ENCODE measurements at places on chromosomes 11 and 22.

DNA sequence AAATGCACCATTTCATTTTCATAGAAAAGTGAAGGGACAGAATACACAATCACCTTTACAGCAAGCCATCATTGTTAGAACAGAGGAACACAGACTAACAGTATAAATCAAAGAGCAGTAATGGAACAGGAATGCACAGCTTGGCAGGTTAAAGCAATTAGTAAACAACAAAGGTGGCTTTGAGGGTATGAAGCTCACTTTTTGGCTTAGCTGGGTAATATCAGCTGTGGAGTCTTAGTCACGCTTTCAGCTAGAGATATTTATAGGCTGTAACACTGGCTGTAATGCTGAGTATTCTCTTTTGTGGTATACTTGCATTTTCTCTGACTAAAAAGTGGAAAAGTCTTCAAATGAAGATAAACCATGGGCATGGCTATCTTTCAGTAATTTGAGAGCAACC is 1780.5 kb downstream of the LRRC4C start:
- no peaks in the 10 kb centered on the region for H3K27me3 ChIP-seq
- no peak overlapping the region for H3K27ac ChIP-seq
- no peaks in the 10 kb centered on the region for H3K36me3 ChIP-seq
- H3K4me1 ChIP-seq: no peaks in the 10 kb centered on the region
- DNase-seq: no peak

- no peak overlapping the region for H3K4me3 ChIP-seq
- H3K4me1 ChIP-seq: no peaks in the 10 kb centered on the region
- H3K36me3 ChIP-seq: no peaks in the 10 kb centered on the region
- no peak for DNase-seq
- H3K27ac ChIP-seq: no peak overlapping the region
- H3K27me3 ChIP-seq: no peaks in the 10 kb centered on the region
Measured at GRCh38 chr22:46535876-46536536, 1.4 kb downstream of the CELSR1 start.

- no peak overlapping the region for H3K4me3 ChIP-seq
- DNase-seq: peak; percentile 64
- H3K4me1 ChIP-seq: peaks cover 8% of the 10 kb centered on the region
- H3K27me3 ChIP-seq: peaks cover 7% of the 10 kb centered on the region
Measured at GRCh38 chr11:69638941-69639681, 1.8 kb upstream of the CCND1 start.

- H3K36me3 ChIP-seq: no peaks in the 10 kb centered on the region
- DNase-seq: no peak
- no peaks in the 10 kb centered on the region for H3K27me3 ChIP-seq
- H3K4me1 ChIP-seq: no peaks in the 10 kb centered on the region
Measured at GRCh38 chr11:122852074-122852795, 13.9 kb downstream of the CRTAM start.

GRCh38 chr11:117019871-117020270 is 78.4 kb downstream of the SIK3 start:
- H3K4me3 ChIP-seq: no peak overlapping the region
- H3K27me3 ChIP-seq: no peaks in the 10 kb centered on the region
- H3K36me3 ChIP-seq: no peaks in the 10 kb centered on the region
- H3K27ac ChIP-seq: no peak overlapping the region

GRCh38 chr11:108562746-108563581 is 30.6 kb downstream of the EXPH5 start:
- no peak overlapping the region for H3K4me3 ChIP-seq
- DNase-seq: no peak
- H3K4me1 ChIP-seq: no peaks in the 10 kb centered on the region
- H3K27me3 ChIP-seq: no peaks in the 10 kb centered on the region
- no peak overlapping the region for H3K27ac ChIP-seq

GRCh38 chr11:74013141-74013540 is 4.3 kb upstream of the UCP3 start:
- H3K4me1 ChIP-seq: no peaks in the 10 kb centered on the region
- H3K36me3 ChIP-seq: no peaks in the 10 kb centered on the region
- DNase-seq: no peak
- H3K4me3 ChIP-seq: no peak overlapping the region
- no peak overlapping the region for H3K27ac ChIP-seq

All from ovary (tissue), 10 donors.